ENCODE measurements at places on chromosomes 3 and 15.

- H3K4me1 ChIP-seq: no peaks in the 10 kb centered on the region
- no peak for DNase-seq
- H3K36me3 ChIP-seq: peaks cover 2% of the 10 kb centered on the region
Observed at GRCh38 chr3:133547432-133548041, 25.9 kb upstream of the CDV3 start.

DNA sequence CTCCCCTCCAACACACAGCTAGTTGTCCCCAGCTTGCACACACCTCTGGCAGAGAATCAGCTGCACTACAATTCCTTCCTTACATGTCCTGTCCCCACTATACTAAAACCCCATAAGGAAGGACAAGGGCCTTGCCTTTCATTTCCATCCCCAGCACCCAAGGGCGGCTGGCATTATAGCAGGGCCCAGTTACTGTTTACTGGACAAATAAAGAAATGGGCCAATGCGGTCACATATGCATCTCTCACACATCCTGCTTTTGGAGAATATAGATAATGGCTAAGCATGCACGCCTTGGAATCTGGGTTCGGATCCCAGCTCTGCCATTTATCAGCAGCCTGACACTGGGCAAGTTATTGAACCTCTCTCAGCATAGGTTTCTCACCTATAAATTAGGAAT is 99.1 kb downstream of the DAPK2 start:
- no peaks in the 10 kb centered on the region for H3K36me3 ChIP-seq
- H3K27me3 ChIP-seq: no peaks in the 10 kb centered on the region
- DNase-seq: no peak
- no peak overlapping the region for H3K4me3 ChIP-seq
- H3K27ac ChIP-seq: no peak overlapping the region
- peaks cover 13% of the 10 kb centered on the region for H3K4me1 ChIP-seq

DNA sequence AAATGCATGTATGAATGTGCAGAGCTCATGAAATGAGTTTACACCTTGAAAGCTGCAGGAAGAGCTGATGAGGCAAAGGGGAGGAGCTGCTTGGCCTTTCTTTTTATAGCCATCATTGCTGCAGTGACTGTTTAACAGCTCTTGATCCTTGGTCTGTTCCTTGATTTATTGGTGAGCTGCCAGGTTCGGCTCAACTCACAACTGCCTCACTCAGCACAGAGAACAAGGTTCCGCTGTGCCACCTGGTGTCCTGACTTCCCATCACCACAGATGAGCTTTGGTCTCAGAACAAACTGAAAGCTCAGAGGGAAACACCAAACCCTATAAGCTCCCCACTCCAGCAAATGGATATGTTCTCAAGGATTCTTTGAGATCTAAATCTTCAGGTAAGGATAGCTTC is 626.1 kb downstream of the MAGI1 start:
- H3K4me3 ChIP-seq: no peak overlapping the region
- DNase-seq: no peak
- H3K4me1 ChIP-seq: no peaks in the 10 kb centered on the region
- H3K27ac ChIP-seq: no peak overlapping the region

GRCh38 chr3:63231643-63232042 is 46.5 kb upstream of the SYNPR start:
- no peaks in the 10 kb centered on the region for H3K36me3 ChIP-seq
- H3K4me1 ChIP-seq: no peaks in the 10 kb centered on the region
- no peak overlapping the region for H3K4me3 ChIP-seq
- H3K27ac ChIP-seq: no peak overlapping the region
- H3K27me3 ChIP-seq: no peaks in the 10 kb centered on the region
- no peak for DNase-seq

GRCh38 chr15:36080759-36081158 is 498.7 kb upstream of the CDIN1 start:
- no peak overlapping the region for H3K27ac ChIP-seq
- no peaks in the 10 kb centered on the region for H3K36me3 ChIP-seq
- no peaks in the 10 kb centered on the region for H3K4me1 ChIP-seq
- H3K27me3 ChIP-seq: no peaks in the 10 kb centered on the region
- no peak overlapping the region for H3K4me3 ChIP-seq
- DNase-seq: no peak

DNA sequence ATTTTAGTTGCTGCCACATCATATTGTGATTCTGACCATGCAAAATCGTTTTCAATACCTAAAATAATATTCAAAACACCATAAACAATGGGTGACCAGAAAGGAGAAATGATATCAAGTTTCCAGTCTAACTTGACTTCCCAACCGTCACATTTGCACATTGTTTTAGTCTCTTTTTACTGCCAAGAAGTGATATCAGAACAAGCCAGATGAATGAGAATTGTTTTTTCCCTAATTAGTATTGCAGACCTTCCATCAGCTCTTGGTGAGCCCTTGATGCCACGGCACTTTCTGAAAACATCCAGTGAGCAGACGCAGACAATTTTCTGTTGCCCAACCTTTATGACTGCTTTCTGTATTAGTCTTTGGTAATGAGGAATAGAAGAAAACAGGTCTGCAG is 62.5 kb downstream of the SPATA16 start:
- H3K4me3 ChIP-seq: no peak overlapping the region
- no peaks in the 10 kb centered on the region for H3K27me3 ChIP-seq

- H3K4me3 ChIP-seq: no peak overlapping the region
- H3K4me1 ChIP-seq: peaks cover 11% of the 10 kb centered on the region
- no peak for DNase-seq
- no peaks in the 10 kb centered on the region for H3K27me3 ChIP-seq
Observed at GRCh38 chr3:149247929-149248691, 26.5 kb upstream of the CP start.

DNA sequence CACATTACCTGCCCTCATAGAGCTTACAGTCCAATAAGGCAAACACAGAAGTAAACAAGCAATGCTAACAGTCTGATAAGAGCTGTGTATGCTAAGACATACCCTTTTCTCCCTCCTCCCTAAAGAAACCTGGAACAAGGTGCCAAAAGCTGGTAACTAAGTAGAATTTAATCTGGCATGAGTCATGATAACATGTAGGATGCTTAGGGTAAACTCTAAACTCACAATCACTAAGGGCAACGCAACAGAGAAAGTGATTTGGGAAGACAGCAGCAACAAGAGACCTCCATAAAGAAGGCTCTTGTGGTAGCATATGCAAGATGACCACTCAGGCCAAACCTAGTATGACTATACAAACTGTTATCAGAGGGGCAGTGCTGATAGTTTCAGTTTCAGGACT is 55.5 kb downstream of the MYO1E start:
- no peaks in the 10 kb centered on the region for H3K4me1 ChIP-seq
- no peak overlapping the region for H3K4me3 ChIP-seq
- H3K27me3 ChIP-seq: peaks cover 50% of the 10 kb centered on the region
- DNase-seq: no peak

- no peaks in the 10 kb centered on the region for H3K27me3 ChIP-seq
- H3K4me3 ChIP-seq: no peak overlapping the region
- no peaks in the 10 kb centered on the region for H3K4me1 ChIP-seq
- H3K36me3 ChIP-seq: no peaks in the 10 kb centered on the region
Observed at GRCh38 chr3:36206956-36207580, 173.2 kb upstream of the STAC start.

- no peak for DNase-seq
- no peaks in the 10 kb centered on the region for H3K36me3 ChIP-seq
- H3K4me1 ChIP-seq: no peaks in the 10 kb centered on the region
- H3K27ac ChIP-seq: no peak overlapping the region
- no peaks in the 10 kb centered on the region for H3K27me3 ChIP-seq
- H3K4me3 ChIP-seq: no peak overlapping the region
Observed at GRCh38 chr3:27239951-27240350, 129.2 kb downstream of the NEK10 start.

DNA sequence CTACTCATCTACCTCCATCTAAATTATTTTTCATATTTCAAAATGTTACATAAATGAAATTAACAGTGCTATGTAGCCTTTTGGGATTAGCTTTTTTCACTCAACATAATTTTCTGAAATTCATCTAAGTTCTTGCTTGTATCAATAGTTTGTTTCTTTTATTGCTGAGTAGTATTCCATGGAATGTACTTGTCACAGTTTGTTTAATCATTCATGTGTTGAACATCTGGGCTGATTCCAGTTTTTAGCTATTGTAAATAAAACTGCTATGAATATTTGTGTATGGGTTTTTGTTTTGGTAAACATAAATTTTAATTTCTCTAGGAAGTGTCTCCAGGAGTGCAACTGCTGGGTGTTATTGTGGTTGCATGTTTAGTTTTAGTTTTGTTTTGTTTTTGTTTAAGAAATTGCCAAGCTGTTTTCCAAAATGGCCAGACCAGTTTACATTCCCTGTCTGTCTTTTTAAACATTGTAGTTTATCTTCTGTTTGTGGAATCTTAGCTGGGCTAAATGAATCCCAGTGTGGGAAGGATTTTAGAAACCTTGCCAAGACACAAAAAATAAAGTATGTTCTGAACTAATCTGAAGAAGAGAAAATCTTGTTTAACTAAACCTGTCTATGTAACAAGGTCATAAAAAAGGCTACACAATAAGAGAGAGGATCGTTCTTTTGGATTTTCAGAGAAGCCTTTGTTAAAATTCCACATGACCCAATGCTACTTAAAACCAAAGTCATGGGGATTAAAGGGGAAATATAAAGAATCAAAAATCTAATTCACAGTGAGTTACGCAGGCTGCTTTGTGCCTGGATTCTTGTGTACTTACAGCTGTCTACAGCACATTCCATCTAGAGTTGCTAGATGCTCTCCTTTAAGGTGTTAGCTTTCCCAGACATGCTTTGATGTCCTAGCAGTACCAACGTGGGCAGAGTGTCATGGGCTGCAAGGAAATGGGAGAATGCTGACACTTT is 129.2 kb upstream of the SUCLG2 start:
- no peak overlapping the region for H3K27ac ChIP-seq
- DNase-seq: no peak
- no peak overlapping the region for H3K4me3 ChIP-seq
- H3K36me3 ChIP-seq: no peaks in the 10 kb centered on the region

DNA sequence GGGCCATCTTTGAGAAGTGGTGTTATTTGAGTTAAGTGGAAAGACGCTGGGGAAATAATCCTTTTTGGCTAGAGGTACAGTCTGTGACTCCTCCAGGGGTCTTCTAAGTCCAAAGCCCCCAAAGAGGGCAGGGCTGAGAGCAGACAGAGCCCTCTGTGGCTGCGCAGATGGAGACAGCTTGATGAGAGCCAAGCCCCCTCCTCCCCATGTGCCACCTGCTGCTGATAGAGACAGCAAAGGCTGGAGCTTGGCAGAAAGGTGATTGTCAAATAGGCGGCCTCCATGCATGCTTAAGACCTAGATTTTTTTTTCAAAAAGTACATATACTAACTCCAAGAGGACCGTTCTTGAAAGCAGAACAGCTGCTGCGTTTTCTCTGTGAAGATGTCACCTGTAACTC is 72.4 kb downstream of the CRYGS start:
- no peaks in the 10 kb centered on the region for H3K36me3 ChIP-seq
- H3K27me3 ChIP-seq: peaks cover 13% of the 10 kb centered on the region
- no peak overlapping the region for H3K4me3 ChIP-seq
- no peaks in the 10 kb centered on the region for H3K4me1 ChIP-seq
- no peak overlapping the region for H3K27ac ChIP-seq

GRCh38 chr15:48388016-48388851 is 57.0 kb downstream of the DUT start:
- no peaks in the 10 kb centered on the region for H3K4me1 ChIP-seq
- H3K27ac ChIP-seq: no peak overlapping the region
- no peak for DNase-seq
- H3K27me3 ChIP-seq: peaks cover 62% of the 10 kb centered on the region

DNA sequence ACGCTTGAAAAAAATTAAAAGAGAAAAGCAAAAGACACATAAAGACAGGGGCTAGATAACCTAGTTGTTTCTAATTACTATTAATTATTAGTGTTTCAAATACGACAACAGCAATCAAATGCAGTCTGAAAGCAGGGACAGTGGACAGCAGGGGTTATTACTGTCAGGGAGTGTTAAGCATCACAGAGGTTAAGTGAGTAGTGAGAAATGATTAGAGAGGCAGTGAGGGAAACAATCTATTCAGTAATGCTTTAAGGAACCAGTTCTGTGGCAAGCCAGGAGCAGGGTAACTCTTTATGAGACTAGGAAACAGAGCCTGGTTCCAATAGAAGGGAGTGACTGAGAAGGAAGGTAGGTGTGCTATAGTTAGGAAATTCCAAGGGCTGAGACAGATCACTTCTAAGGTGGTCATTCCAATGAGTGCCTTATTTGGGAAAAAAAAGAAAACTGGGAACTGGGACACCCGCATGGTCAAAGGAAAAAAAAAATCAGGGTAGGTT is 15.0 kb downstream of the RYK start:
- H3K4me1 ChIP-seq: peaks cover 66% of the 10 kb centered on the region
- DNase-seq: no peak
- peaks cover 2% of the 10 kb centered on the region for H3K36me3 ChIP-seq
- H3K4me3 ChIP-seq: no peak overlapping the region

- H3K36me3 ChIP-seq: peaks cover 25% of the 10 kb centered on the region
- no peaks in the 10 kb centered on the region for H3K4me1 ChIP-seq
- no peak overlapping the region for H3K27ac ChIP-seq
- no peak overlapping the region for H3K4me3 ChIP-seq
Observed at GRCh38 chr15:67510597-67511190, 10.2 kb upstream of the C15orf61 start.

- no peak overlapping the region for H3K27ac ChIP-seq
- DNase-seq: no peak
- H3K4me1 ChIP-seq: peaks cover 12% of the 10 kb centered on the region
- H3K27me3 ChIP-seq: no peaks in the 10 kb centered on the region
Observed at GRCh38 chr3:133509488-133509887, 64.0 kb upstream of the CDV3 start.

- no peak overlapping the region for H3K27ac ChIP-seq
- no peaks in the 10 kb centered on the region for H3K4me1 ChIP-seq
- DNase-seq: no peak
- H3K27me3 ChIP-seq: peaks cover 61% of the 10 kb centered on the region
- no peak overlapping the region for H3K4me3 ChIP-seq
Observed at GRCh38 chr3:123733805-123734526, 149.1 kb upstream of the HACD2 start.

DNA sequence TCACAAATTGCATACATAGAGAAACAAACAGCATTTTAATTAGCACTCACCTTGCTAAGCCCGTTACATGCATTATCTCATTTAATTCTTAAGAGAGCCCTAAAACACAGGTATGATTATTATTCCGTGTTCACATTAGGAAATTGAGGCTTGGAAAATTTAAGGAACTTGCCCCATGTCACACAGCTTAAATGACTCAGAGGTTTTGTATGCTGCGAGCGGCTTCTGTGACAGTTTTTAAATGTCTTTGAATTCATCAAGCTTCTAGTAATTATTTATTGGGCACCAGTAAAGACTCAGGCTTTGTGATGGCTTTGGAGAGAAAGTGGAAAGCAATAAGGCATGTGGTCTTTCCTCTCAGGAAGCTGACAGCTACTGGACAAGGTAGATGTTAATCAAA is 166.7 kb upstream of the THBS1 start:
- no peaks in the 10 kb centered on the region for H3K36me3 ChIP-seq
- H3K27ac ChIP-seq: no peak overlapping the region
- no peak for DNase-seq

GRCh38 chr3:163561151-163561550 is 1517.1 kb downstream of the SI start:
- no peak for DNase-seq
- no peaks in the 10 kb centered on the region for H3K27me3 ChIP-seq
- no peak overlapping the region for H3K27ac ChIP-seq
- H3K4me1 ChIP-seq: no peaks in the 10 kb centered on the region
- H3K4me3 ChIP-seq: no peak overlapping the region
- no peaks in the 10 kb centered on the region for H3K36me3 ChIP-seq

- H3K27me3 ChIP-seq: peaks cover 17% of the 10 kb centered on the region
- H3K4me1 ChIP-seq: no peaks in the 10 kb centered on the region
- no peak overlapping the region for H3K27ac ChIP-seq
- no peak for DNase-seq
Observed at GRCh38 chr15:78726870-78727551, 84.3 kb downstream of the ADAMTS7 start.

- no peak for DNase-seq
- H3K36me3 ChIP-seq: no peaks in the 10 kb centered on the region
- no peak overlapping the region for H3K27ac ChIP-seq
- peaks cover 68% of the 10 kb centered on the region for H3K27me3 ChIP-seq
- no peak overlapping the region for H3K4me3 ChIP-seq
Observed at GRCh38 chr15:31824024-31824423, 206.3 kb upstream of the CHRNA7 start.

Measured in central memory CD8-positive, alpha-beta T cell (primary cell).